Cortex of kidney (tissue), 1 donor: ENCODE measurements at places on chromosomes 4 and X.

- DNase-seq = no peak
Measured at GRCh38 chrX:54945224-54945623, 24.6 kb downstream of the TRO start.

- DNase-seq = no peak
Measured at GRCh38 chrX:30141966-30142365, 73.4 kb upstream of the MAGEB2 start.

DNA sequence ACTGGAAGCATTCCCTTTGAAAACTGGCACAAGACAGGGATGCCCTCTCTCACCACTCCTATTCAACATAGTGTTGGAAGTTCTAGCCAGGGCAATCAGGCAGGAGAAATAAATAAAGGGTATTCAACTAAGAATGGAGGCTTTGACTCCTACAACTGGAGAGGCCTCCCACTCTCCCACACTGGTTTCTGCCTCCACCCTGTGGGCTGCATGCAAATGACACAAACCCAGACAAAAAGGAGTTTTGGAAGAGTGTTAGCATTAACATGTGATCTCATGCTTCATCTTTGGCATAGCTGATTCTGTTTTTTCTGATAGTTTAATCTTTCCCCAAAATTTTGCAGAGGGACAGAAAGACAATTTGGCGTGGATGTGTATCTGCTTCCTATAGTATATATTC lies 80.8 kb upstream of the IQCM start:
- DNase-seq = no peak

- DNase-seq = no peak
Measured at GRCh38 chrX:16136080-16136479, 12.7 kb downstream of the GRPR start.

- no peak for DNase-seq
Measured at GRCh38 chrX:127030016-127030748, 210.7 kb downstream of the PRR32 start.

GRCh38 chr4:68700152-68700551 lies 29.7 kb upstream of the UGT2B15 start:
- DNase-seq = no peak

DNA sequence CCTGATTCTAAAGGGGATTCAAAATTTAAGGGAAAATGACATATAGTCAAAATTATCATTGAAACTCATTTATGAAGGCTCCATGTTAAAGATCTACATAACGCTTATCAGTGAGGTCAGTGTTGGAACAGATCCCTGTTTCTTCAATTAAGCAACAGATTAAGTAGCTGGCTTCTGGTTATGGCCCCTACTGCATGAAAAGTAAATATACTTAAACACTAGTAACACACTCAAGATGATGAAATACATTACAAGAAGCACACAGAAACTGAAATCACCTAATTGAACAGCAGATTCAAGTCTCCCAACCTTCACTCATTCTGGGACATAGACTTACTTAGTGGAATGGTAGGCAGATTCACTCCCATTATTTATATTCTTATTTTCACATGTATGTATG lies 51.6 kb upstream of the SLC16A2 start:
- DNase-seq = no peak

GRCh38 chrX:154333837-154334271 lies 38.3 kb downstream of the TKTL1 start:
- DNase-seq = no peak

DNA sequence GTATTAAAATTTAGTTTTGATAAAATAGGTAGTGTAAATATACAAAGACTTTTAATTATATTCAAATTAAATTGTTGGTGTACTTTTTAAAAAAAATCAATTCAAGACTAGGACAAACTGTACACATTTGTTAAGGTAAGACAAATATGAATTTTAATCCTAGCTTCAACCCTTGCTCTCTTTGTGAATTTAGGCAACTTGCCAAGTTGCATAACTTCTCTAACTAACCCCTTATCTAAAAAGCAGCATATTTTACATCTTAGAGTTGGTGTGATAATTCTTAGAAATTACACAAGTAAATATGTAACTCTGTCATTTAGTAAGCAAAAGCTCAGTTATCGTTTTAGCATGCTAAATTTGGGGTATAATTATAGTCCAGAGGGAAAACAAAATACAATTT lies 78.1 kb upstream of the FSTL5 start:
- no peak for DNase-seq

GRCh38 chr4:129335276-129335675 lies 239.3 kb downstream of the C4orf33 start:
- no peak for DNase-seq

- no peak for DNase-seq
Measured at GRCh38 chr4:173281406-173282255, 52.5 kb downstream of the HMGB2 start.

- DNase-seq = no peak
Measured at GRCh38 chr4:185242749-185243533, 33.5 kb downstream of the SNX25 start.

GRCh38 chrX:45850197-45850774 lies 649.6 kb upstream of the DIPK2B start:
- no peak for DNase-seq

DNA sequence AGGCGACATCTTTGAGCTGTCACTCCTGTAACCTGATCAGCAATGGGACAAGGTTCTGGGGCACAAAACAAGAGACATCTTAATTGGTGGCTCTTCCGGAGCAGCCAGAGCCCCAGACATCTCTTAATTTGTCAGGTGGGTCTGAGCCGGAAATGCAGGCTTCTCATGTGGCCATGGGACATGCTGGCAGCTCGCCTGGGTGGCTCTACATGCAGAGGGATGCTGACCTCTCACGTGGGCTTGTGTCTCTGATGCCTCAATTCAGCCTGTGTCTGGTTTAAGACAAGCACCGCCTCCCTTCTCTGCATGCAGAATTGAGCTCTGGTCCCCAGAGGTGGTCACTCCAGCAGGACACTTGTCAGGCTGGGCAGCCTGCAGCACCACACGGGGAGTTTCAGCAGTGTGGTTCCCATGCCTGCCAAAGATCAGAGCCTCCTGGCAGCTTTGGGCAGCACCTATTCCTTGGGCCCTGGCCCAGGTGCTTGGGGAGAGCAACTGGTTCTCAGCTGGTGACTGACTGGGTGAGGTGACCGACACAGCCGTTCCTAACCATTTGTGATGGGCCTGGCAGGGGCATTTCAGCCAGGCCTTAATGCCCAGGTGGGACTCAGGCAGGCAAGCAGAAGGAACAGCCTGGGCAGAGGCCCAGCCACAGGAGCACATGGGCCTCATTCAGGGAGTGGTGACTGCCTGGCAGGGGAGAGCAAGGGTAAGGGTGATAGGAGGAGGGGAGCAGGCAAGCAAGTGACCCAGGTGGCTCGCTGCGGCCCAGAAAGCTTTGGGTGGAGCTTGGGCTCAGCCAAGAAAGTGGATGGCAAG lies 53.4 kb downstream of the HMX1 start:
- no peak for DNase-seq

- no peak for DNase-seq
Measured at GRCh38 chr4:54588404-54588803, 69.4 kb upstream of the KIT start.

DNA sequence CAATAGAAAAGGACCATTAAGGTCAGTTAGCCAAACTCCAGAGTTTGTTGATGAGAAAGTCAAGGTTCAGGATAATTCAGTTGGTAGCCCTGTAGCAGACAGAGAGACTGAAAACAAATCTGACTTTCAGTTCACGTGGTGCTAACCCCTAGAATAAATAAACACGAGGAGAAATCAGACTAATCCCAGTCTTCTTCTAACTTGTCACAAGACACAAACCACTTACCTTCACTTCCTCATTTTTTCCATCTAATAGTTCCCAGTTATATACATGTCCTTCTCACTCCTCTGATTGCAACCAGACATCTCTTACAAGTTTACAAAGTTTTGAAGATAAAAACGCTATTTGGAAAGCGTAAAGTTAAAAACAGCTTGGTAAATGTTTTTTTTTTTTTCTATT lies 7.7 kb downstream of the TLR7 start:
- no peak for DNase-seq

DNA sequence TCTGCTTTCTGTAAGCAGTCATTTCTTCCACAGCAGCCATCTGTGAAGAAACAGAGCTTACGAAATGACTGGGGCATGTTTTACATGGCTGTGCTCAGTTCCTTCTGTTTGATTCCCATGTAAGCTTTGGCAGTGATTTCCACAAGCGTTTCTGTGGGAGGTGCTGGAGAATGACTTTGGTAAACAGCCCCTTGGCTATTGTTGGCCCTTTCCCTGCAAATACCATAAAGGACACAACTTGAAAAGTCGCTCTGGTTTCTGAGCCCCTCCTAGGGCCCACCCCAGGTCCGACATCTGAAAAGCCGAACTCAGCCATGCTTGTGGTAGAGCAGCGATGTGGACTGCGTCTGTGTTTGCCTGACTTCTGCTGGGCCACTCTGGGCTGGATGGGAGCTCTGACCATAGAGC lies 3.7 kb downstream of the LIMCH1 start:
- no peak for DNase-seq

DNA sequence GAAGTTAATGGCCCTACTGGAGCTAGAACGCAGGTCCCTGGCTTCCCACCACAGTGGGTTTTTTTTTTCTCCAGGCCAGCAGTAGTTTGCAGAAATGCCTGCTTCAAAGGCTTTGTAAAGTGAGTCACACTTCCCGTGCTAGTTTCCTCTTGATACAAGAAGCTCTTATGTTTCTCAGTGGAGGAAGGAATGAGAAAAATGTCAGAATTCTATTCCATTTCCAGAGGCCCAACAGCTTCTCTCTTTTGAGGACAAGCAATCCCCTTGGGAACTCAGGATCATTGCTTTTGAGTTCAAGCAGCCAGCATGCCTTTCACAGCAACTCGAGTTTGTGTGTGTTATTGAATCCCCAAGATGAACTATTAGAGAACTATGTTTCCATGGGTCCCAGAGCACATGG lies 134.3 kb downstream of the GUCY2F start:
- no peak for DNase-seq

GRCh38 chr4:159282944-159283343 lies 180.1 kb downstream of the RAPGEF2 start:
- no peak for DNase-seq

DNA sequence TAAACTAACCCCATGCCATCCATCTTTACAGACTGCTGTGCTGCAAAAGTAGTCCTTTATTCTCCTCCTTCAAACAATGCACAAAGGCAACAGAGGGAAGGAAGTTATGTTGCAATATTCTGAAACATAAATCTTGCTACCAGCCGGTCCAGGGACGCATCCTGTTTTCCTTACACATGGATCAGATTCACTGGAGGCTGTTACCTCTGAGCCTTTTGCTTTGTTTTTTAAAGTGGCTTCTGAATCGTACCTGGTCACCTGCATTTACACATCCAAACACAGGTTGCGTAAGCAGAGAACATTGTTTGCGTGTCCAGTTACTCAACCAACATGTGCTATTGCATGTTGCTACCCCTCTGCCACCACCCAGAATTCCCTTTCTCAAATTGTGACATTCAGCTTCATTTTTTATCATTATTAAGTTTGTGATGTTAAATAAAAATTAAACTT lies 8.8 kb downstream of the PPARGC1A start:
- no peak for DNase-seq

- DNase-seq = no peak
Measured at GRCh38 chrX:49270249-49270921, 792 bp downstream of the PPP1R3F start.

DNA sequence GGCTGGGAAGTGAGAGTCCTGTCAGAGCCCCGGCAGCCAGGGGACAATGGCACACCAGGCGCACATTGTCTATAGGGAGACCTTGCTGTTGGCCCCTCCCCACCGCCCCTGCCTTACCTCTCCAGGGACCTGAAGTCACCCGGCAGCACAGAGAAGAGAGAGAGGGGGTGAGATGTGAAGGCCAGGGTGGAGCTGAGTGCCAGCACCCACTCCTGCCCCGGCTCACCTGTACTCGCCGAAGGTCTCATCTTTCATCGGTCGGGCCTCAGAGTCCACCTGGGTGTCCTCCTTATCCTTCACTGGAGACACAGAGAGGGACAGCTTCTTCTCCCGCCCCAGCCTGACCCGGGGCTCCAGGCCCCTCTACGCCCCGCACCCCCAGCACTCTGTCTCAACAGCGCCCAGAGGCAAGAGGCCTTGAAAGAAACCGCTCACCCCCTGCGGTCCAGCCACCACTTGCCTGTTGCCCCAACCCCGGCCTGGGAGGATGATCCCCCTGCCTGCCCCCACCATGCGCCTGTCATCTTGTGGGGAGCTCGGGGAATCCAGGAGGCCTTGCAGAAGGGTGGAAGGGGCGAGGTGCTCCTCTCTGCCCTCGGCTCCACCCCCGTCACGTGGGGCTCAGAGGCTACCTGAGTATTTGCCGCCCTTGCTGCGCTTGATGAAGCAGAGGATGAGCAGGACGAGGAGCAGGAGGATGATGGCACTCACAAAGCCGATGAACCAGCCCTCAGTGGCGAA lies 22.6 kb downstream of the L1CAM start:
- no peak for DNase-seq

GRCh38 chr4:55330241-55330640 lies 15.8 kb upstream of the SRD5A3 start:
- no peak for DNase-seq

GRCh38 chr4:14967982-14968381 lies 34.3 kb upstream of the CPEB2 start:
- no peak for DNase-seq

DNA sequence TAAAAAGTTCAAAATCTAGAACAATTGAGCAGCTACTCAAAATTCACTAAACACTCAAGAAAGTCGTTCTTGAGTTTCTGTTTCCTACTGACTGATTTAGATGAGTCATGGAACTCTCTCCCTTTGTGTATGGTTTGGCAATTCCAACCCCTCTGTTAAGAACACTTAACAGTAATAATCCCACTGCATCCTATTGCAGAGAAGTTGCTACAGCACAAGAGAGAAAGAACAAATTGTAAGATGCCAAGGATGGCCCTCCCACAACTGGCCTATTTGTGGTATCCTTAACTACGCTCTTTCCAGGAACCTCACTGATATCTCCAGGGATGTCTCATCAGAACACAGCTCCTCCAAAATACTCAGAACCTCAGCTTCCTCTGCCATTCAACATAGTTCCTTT lies 701.8 kb upstream of the TENM3 start:
- DNase-seq = no peak

- no peak for DNase-seq
Measured at GRCh38 chrX:150874448-150874847, 24.0 kb downstream of the CD99L2 start.

GRCh38 chrX:50180073-50180940 lies 20.5 kb downstream of the AKAP4 start:
- DNase-seq = no peak

- no peak for DNase-seq
Measured at GRCh38 chrX:137194164-137194563, 160.4 kb upstream of the GPR101 start.

GRCh38 chr4:20890761-20891160 lies 190.5 kb downstream of the PACRGL start:
- DNase-seq = no peak

DNA sequence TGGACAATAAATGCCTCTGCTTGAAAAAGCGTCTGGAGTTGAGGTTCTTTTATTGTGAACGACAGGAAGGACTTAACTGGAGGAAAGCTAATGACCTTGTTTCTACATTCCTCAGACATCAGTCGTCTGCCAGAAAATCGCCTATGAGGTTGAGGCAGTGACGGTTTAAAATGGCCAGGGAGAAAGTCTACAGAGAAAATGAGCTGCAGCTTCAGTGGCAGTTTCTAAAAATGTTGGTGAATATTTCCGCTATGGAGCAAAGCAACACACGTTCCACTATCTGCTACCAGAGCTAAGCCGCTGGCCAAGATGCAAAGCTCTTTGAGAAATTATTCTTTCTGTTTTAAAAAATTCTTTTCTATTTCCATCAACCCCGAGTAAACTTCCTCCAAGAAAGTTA lies 116.9 kb upstream of the GALNT7 start:
- no peak for DNase-seq

GRCh38 chr4:152290366-152290921 lies 245.4 kb downstream of the FBXW7 start:
- DNase-seq = no peak
